Activated T-helper 17 cell treated with anti-CD3 and anti-CD28 coated beads, Interleukin-2, amount 50 U/mL, for 72 hours (primary cell): ENCODE measurements at places on chromosomes 7 and 10.

GRCh38 chr7:51451751-51452476, 135.3 kb upstream of the COBL start:
- no peak for ATAC-seq

GRCh38 chr10:89392974-89393373, 551 bp downstream of the IFIT1 start:
- peak; percentile 49 for ATAC-seq

GRCh38 chr10:486666-487322, 202.7 kb downstream of the DIP2C start:
- ATAC-seq: no peak

DNA sequence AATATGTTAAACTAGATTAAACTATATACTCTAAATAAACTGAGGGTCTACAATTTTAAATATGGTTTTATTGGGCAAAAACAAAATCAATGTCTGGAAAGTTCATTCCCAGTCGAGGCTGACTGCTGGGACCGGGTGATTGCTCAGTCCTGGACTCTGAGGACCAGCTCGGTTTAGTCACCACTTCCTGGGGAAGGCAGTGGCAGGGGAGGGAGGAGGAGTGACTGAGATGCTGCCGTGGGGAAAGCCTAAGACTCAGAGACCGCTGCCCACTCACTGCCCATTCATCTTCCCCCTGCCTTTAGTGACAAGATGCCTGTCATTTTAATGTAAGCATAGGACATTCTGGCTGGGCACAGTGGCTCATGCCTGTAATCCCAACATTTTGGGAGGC, 29.0 kb downstream of the ATOH7 start:
- ATAC-seq: peak; percentile 93
